ENCODE measurements at places on chromosomes 6 and 20.
A peak's percentile ranks its signal among the peaks of the same experiment; 100 is the strongest.

- H3K27me3 ChIP-seq, result no peaks in the 10 kb centered on the region
- H3K4me1 ChIP-seq, result no peaks in the 10 kb centered on the region
- DNase-seq, result no peak
- H3K4me3 ChIP-seq, result no peak overlapping the region
- H3K36me3 ChIP-seq, result no peaks in the 10 kb centered on the region
These were observed 260.2 kb downstream of the BCKDHB start for GRCh38 chr6:80366714-80367113.

DNA sequence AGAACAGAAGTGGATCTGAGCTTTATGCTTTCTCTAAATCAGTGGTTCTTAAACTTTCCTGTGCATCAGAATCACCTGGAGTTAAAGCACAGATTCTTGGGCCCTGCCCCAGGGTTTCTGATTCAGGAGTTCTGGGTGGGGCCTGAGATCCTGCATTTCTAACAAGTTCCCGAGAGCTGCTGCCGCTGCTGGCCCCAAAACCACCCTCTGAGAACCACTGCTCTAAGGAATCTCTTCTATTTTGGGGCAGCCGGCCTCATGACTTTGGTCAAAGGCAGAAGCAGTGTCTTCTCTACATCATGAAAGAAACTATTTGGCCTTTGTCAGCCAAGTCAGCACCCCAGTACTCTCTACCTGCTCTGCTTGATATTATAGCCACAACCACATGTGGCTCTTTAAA, 42.1 kb upstream of the RIN2 start:
- H3K4me3 ChIP-seq, result no peak overlapping the region
- H3K36me3 ChIP-seq, result no peaks in the 10 kb centered on the region
- DNase-seq, result no peak
- no peak overlapping the region for H3K27ac ChIP-seq
- H3K27me3 ChIP-seq, result no peaks in the 10 kb centered on the region
- no peaks in the 10 kb centered on the region for H3K4me1 ChIP-seq

GRCh38 chr20:60244373-60245146, 286.3 kb downstream of the CDH26 start:
- no peak overlapping the region for H3K4me3 ChIP-seq
- no peaks in the 10 kb centered on the region for H3K27me3 ChIP-seq
- peaks cover 23% of the 10 kb centered on the region for H3K4me1 ChIP-seq
- no peaks in the 10 kb centered on the region for H3K36me3 ChIP-seq
- DNase-seq, result no peak
- H3K27ac ChIP-seq, result no peak overlapping the region

DNA sequence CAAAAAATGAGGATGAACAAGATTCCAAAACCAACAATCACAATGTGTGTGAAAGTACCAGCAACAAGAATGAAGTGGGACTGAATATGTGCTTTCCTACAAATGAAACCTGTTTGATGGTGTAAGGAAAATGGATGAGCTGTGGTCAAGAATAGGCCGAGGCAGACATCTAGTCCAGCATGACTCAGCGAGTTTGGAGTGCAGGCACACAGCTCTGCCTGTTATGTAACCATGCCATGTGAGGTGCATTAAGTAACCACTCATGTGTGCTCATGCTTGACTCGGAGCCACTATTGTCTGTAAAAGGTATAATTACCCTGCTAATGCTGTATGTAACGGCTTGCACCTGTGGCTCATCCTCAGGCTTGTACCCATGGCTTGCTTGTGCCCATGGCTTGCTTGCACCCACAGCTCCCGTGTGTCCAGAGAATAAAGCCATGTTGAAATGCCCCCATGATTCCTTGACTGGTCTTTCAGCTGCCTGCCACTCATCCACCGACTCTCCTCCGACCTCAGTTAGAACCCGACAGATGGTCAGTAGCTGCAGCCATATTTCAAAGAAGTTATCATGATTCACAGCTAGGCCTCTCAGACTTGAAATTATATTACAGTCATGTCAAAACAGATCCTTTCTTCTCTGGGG, 98.7 kb downstream of the BACH2 start:
- DNase-seq, result peak; percentile 86
- H3K4me3 ChIP-seq, result no peak overlapping the region
- peaks cover 17% of the 10 kb centered on the region for H3K4me1 ChIP-seq
- peaks cover 6% of the 10 kb centered on the region for H3K27me3 ChIP-seq

DNA sequence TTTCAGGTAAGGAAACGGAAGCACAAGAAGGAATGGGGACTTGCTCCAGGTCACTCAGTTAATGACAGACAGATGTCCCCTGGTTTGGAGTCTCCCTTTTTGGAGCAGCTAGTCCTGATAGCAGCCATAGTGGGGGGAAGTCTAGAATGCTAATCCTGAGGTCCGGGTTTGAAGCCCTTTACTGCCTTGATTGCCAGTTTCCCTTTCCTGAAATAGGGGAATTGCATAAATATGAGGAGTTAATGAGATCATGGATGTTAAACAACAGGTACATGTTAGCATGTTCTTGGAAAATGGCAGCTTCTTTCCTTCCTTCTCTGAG, 341 bp upstream of the TTPAL start:
- DNase-seq, result no peak
- H3K4me3 ChIP-seq, result peak overlapping the region; percentile 94
- no peaks in the 10 kb centered on the region for H3K27me3 ChIP-seq
- H3K27ac ChIP-seq, result peak overlapping the region; percentile 65
- peaks cover 14% of the 10 kb centered on the region for H3K4me1 ChIP-seq

GRCh38 chr20:39825950-39826349, 863.1 kb downstream of the MAFB start:
- peaks cover 40% of the 10 kb centered on the region for H3K4me1 ChIP-seq

DNA sequence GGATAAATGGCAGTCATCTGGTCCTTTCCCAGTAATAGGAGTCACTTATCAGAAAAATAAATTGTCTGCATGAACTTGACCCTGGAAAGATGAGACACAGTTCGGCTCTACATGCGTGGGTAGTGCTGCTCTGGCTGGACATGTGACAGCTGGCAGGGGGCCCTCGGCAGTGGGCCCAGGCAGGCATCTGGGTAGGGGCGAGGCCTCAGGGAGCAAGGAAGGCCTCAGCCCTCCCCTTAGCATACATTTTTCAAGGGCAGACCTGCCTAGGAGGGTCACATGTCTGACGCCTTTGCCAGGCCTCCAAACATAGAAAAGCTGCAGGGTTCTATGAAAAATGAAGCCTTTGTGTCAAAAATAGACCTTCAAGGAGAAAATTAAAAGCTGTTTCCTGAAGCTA, 12.8 kb upstream of the ILRUN start:
- no peaks in the 10 kb centered on the region for H3K36me3 ChIP-seq
- no peaks in the 10 kb centered on the region for H3K4me1 ChIP-seq
- H3K27me3 ChIP-seq, result no peaks in the 10 kb centered on the region
- no peak overlapping the region for H3K27ac ChIP-seq
- DNase-seq, result no peak
- no peak overlapping the region for H3K4me3 ChIP-seq

DNA sequence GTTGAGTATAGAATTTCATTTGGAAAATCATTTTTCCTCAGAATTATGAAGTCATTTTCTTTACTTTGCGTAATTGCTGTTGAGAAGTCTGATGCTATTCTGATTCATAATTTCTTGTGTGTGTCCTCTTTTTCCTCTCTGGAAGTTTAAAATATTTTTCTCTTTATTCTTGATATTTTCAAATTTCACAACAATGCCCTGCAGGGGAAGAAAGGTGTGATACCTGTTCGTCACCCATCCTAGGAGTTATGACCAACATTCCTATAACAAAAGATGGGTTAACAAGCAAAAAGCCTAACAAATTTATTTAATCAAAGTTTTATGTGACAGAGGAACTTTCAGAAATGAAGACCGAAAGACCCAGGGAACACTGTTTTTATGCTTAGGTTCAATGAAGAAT, 171.5 kb upstream of the AKIRIN2 start:
- no peaks in the 10 kb centered on the region for H3K4me1 ChIP-seq
- no peak overlapping the region for H3K27ac ChIP-seq
- H3K4me3 ChIP-seq, result no peak overlapping the region
- DNase-seq, result no peak
- no peaks in the 10 kb centered on the region for H3K36me3 ChIP-seq

DNA sequence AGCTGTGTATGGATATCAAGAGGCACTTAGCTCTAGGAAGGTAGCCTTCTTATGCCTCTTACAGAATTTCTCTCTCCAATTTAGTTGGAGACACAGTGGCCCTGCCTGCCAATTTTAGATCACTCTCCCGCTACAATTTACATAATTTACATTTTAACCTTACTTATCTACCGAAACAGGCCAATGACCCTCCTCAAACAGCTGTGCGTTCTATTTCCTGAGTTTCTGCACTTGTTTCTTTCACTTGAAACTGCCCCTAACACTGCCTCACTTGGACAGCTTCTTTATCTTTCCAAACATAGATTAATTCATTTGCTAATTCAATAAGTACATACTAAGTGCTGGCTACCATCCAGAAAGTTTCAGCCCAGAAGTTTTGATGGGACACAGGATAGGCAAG, 52.9 kb upstream of the HDDC2 start:
- peaks cover 12% of the 10 kb centered on the region for H3K27me3 ChIP-seq
- no peak overlapping the region for H3K4me3 ChIP-seq

GRCh38 chr6:169657284-169657610, 44.6 kb downstream of the WDR27 start:
- no peak for DNase-seq
- no peak overlapping the region for H3K27ac ChIP-seq
- no peak overlapping the region for H3K4me3 ChIP-seq
- H3K27me3 ChIP-seq, result no peaks in the 10 kb centered on the region

GRCh38 chr6:31727717-31728671, 1.1 kb downstream of the DDAH2 start:
- peaks cover 35% of the 10 kb centered on the region for H3K36me3 ChIP-seq
- H3K27ac ChIP-seq, result no peak overlapping the region
- peaks cover 6% of the 10 kb centered on the region for H3K4me1 ChIP-seq
- H3K4me3 ChIP-seq, result peak overlapping the region; percentile 75

DNA sequence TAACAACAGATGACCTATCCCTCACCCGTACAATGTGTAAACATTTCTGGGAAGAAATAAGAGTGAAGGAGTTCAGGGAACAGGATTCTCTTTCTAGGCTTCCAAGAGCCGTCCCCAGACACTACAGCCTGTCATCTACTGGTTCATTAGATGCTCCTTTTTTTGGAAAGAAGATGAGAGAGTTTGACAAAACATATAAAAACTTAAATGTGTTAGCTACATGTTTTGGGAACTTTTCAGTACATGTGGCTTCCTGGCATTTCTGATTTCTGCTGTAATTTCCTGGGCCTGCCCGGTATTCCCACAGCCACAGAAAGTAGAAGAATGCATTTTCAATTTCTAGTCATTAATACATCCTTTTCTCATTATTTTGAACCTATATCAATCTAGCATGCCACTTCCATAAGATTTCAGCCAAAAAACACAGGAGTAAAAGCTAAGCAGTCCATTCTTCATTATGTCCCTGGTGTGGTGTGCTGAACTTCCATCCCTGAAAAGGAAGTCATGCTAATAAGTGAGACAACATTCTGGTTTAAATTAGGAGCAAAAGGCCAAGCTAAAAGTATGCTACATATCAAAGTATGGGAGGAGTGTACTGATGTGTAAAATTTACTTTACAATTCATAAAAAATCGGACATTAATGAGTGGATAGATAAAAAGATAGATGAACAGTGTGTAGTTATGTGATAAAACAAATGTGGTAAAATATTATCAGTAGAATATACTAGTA, 198.2 kb downstream of the WDR27 start:
- H3K4me3 ChIP-seq, result no peak overlapping the region
- no peaks in the 10 kb centered on the region for H3K27me3 ChIP-seq
- H3K36me3 ChIP-seq, result no peaks in the 10 kb centered on the region
- H3K4me1 ChIP-seq, result peaks cover 15% of the 10 kb centered on the region
- DNase-seq, result peak; percentile 31

DNA sequence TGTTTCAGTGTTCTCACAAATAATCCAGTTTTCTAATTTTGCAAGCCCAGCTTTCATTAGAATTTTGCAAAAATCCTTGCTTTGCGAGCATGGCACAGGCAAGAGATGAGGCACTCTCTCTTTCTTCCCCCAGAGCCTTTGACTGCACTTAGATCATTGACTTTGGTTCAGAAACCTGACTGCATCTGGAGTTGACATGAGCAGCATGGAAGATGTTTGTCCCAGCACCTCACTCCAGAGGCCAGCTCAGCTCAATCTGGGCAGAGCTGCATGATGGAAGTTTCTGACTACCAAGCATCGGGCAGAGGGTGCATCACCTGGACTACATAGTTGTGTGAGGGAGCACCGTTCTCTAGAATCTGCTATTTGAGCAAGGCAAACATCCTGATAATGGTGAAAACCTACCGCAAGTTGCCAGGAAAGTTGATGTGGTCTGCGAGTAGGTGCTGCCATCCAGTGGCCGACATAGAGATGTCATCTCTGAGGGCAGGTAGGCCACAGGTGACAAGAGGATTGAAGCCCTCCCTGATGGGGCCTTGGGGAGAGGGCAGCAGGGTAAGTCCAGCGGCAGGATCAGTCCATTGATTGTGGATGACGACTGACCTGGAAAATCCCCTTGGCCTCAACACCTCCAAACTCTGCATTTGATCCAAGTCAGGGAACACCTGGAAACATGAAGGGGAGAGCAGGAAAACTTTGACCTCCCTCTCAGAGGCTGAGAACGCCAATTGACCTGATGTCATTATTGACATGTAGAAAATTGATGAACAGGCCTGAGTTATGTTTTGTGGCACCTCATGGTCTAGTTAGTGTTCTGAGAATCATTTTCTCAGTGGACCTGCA, 3.8 kb upstream of the LPA start:
- no peak overlapping the region for H3K27ac ChIP-seq
- no peak for DNase-seq
- no peaks in the 10 kb centered on the region for H3K36me3 ChIP-seq
- no peaks in the 10 kb centered on the region for H3K4me1 ChIP-seq
- H3K4me3 ChIP-seq, result no peak overlapping the region

DNA sequence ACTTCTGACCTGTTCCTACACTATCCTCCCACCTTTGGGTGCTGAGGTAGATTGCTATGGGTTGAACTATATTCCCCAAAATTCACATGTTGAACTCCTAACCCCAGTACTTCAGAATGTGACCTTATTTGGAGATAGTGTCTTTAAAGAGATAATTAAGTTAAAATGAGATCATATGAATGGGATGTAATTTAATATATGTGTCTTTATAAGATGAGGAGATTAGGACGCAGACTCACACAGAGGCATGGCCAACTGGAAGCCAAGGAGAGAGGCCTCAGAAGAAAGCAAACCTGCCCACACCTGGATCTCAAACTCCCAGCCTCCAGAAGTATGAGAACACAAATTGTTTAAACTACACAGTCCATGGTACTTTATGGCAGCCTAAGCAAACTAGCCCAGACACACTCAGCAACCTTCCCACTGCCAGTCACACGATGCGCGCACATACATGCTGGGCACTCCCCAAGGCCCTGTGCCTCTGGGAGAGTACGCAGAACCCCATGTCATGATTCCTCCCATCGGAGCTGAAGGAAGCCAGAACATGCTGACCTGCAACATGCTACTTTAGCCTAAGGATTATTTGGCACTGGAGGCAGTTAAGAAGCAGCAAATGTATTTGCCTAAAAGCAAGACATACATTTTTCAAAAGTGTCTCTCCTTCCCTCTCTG, 8.9 kb upstream of the SLC22A1 start:
- no peaks in the 10 kb centered on the region for H3K36me3 ChIP-seq
- no peaks in the 10 kb centered on the region for H3K27me3 ChIP-seq
- H3K27ac ChIP-seq, result no peak overlapping the region
- H3K4me3 ChIP-seq, result no peak overlapping the region
- no peak for DNase-seq
- H3K4me1 ChIP-seq, result no peaks in the 10 kb centered on the region

GRCh38 chr6:46440641-46441040, 50.6 kb downstream of the RCAN2 start:
- peaks cover 38% of the 10 kb centered on the region for H3K4me1 ChIP-seq
- peak; percentile 10 for DNase-seq
- no peak overlapping the region for H3K27ac ChIP-seq
